Left renal pelvis (tissue), 4 donors: ENCODE measurements at places on chromosomes 2 and 18.

DNA sequence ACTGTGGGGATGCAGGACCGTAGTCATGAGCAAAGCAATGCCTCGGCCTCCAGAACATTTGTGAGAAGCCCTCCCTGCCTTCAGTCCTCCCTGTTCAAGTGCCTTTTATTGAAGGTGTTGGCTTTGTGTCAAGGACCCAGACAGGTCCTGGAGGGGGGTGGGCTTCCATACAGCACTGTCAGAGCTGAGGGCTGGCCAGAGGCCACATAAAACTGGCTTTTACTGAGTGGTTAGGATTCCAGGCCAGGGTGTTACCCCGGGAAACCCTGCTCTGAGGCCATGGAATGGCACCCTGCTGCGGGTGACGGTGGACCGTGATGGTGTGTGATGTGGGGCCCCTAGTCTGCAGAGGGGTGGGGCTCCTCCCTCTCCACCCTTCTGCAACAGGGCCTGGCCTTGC, 41.6 kb downstream of the TOGARAM2 start:
- no peak for DNase-seq

GRCh38 chr2:239042046-239042445, 194.2 kb downstream of the TWIST2 start:
- no peak for DNase-seq

DNA sequence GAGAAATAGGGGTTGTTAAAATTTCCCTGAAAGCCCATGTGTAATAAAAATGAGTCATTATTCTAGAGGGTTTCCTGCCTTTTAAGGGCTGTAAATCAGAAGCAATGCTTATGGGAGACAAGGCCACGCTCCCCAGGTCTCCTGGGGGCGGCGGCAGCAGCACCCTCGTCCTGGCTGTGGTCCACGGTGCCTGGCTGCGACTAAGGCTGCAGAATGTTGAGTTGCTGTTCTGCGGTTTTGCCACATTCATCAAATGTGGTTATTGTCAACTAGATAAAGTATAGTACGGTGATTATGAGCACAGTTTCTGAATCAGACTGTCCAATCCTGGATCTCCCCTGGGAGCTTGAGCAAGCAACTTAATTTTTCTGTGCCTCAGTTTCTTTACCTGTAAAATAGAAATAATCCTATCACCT, 11.9 kb upstream of the AGFG1 start:
- no peak for DNase-seq

DNA sequence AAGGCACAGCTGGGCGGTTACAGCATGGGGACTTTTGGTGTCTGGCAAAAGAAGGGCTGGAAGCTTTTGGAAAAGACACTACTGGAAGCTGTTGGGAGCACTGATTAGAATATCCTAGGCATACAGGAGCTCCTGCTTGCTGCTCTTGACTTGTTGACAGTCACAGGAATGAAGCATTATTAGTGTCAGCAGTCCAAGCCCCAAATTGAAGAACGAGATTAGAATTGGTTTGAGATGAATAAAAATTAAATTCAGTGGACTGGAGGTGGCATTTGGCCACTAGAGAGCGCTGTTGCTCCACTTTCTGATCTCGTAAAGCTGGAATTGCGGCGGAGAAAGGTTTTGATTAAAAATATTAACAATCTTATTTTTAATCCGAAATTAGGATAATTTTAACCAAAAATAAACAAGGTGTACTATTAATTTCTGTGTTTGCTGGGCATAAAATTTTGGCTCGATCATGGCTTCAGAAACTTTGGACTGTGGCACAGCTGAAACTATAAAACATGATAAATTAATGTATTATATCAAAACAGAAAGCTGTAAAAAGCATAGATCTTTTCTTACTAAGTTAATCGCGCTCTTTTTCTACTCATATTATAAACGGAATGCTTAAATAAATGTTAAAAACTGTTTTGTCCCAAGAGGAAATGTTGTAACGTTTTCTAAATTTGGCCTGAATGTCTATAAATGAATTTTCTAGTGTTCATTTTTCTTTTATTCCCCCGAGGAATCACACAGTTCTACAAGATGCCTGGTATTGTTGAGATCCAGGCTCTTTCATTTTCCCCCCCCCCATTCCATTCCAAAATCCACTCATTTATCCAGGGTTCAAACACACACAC, 2.4 kb upstream of the HOXD8 start:
- no peak for DNase-seq

DNA sequence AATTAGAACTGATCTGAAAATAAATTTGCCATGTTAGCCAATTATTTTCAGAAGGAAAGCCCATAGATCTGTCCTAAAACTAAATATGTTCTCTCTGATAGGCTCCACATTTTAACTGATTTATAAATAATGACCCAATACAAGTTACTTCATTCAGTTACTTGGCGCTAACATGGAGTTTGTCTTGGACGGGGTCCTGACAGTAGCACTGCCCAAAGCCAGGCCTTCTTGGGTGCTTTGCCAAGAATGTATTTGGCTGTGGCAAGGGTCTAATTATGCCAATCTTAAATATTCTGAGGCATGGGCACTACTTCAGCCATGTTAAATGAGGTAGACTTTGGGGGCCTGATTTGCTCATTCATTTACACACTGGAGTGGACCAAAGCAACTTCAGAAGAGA, 135.0 kb upstream of the PKDCC start:
- DNase-seq, result no peak
